ENCODE measurements at places on chromosomes 7 and 10. TPM values are rescaled to one million over a fixed set of nuclear protein-coding genes. Genes with fewer than 3 reads are reported as not detected.

Gene TDRD1
- 0.14 TPM for total RNA-seq

Gene PTPRN2
- 4.9 TPM for total RNA-seq

Gene GFRA1
- 3.4 TPM for total RNA-seq

Gene AZGP1
- total RNA-seq: 87.7 TPM

Gene AKR1C1
- total RNA-seq: 42.0 TPM

Gene MAGI2
- total RNA-seq: 12.8 TPM

Gene PIK3AP1
- total RNA-seq: 65.2 TPM

Gene ITIH5
- total RNA-seq: 10.5 TPM

Gene OR6V1
- not detected for total RNA-seq

Gene GRK5
- total RNA-seq: 83.5 TPM

Gene SPDYE5
- not detected for total RNA-seq

Gene ANKRD16
- total RNA-seq: 4.6 TPM

Gene FAM13C
- 11.8 TPM for total RNA-seq

Gene GATA3
- total RNA-seq: 3.2 TPM

Gene ANLN
- 3.3 TPM for total RNA-seq

Gene GHRHR
- total RNA-seq: not detected

Gene CPA4
- not detected for total RNA-seq

Gene LRGUK
- 0.49 TPM for total RNA-seq
